ENCODE measurements at places on chromosomes 13 and 19.

GRCh38 chr19:10911579-10912363 lies 16.7 kb downstream of the YIPF2 start:
- DNase-seq, result no peak

DNA sequence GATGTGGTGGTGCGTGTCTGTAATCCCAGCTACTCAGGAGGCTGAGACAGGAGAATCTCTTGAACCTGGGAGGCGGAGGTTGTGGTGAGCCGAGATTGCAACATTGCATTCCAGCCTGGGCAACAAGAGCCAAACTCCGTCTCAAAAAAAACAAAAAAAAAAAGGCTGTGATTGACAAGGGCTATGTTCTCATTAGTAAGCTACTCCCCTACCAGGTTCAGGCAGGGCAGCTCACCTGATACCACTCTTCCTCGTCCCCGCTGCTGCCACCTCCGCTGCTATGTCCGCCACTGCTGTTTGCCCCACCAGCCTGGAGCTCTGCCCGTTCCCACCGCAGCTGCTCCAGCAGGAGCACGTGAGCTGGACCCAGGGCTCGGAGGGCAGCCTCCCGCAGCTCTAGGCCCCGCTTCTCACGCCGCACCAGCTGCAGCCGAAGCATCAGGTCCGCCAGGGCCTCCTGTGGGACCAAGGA lies 9.4 kb downstream of the USHBP1 start:
- DNase-seq, result no peak

DNA sequence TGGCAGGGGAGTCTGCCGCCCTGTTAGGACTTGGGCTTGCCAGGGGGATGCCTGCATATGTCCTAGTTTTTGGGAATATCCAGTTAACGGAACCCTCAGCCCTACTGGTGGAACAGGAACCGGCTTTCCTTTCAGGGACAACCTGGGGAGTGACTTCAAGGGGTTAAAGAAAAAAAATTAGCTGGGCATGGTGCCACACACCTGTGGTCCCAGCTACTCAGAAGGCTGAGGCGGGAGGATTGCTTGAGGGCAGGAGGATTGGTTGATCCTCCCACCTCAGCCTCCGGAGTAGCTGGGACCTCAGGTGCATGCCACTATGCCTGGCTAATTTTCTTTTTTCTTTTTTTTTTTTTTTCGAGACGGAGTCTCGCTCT lies 22.5 kb downstream of the LDLR start:
- no peak for DNase-seq

DNA sequence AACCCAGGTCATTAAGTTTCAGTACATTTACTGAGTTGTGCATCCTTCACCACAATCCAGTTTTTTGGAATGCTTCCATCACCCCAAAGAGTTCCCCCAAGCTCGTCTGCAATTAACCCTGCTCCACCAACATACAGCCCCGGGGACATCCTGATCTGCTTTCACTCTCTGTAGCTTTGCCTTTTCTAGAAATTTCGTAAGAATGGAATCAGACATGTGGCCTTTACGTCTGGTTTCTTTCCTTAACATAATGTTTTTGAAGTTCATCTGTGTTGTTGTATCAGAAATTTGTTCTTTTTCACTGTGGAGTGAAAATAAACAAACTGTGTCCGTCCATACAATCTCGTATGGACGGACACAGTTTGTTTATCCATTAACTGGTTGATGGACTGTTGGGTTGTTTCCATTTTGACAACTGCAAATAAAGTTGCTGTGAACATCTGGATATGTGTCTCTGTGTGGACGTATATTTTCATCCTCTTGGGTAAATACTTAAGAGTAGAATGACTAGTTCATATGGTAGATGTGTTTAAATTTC lies 2.9 kb downstream of the KLHL26 start:
- no peak for DNase-seq

- DNase-seq, result no peak
These were observed 2.5 kb downstream of the LCP1 start for GRCh38 chr13:46179491-46179908.

DNA sequence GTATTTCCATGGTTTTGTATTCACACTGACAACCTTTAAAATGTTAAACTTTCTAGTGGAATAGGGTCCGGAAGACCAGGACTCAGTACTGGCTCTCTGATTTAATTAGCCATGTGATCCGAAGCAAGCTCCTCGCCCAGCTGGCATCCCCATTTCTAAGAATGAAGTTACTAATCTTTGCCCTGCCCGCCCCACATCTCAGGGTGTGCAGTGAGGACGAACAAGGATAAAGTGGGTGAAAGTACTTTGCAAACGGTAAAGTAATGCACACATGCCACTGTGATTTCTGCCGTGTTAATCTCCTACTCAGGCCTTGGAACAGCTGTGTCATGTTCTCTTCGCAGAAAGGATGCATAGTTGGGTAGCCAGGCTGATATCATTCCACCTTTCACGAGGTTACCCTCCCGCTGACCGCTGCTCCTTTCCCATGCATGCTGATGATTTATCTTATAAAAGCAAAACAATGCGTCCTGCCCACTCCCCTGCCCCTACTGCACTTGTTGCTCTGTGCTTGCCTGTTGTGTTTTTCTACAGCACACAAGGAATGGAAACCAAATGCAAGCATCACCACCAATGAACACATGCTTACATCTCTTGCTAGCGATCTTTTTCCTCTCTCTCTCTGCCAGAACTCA lies 539.0 kb downstream of the EFNB2 start:
- no peak for DNase-seq

DNA sequence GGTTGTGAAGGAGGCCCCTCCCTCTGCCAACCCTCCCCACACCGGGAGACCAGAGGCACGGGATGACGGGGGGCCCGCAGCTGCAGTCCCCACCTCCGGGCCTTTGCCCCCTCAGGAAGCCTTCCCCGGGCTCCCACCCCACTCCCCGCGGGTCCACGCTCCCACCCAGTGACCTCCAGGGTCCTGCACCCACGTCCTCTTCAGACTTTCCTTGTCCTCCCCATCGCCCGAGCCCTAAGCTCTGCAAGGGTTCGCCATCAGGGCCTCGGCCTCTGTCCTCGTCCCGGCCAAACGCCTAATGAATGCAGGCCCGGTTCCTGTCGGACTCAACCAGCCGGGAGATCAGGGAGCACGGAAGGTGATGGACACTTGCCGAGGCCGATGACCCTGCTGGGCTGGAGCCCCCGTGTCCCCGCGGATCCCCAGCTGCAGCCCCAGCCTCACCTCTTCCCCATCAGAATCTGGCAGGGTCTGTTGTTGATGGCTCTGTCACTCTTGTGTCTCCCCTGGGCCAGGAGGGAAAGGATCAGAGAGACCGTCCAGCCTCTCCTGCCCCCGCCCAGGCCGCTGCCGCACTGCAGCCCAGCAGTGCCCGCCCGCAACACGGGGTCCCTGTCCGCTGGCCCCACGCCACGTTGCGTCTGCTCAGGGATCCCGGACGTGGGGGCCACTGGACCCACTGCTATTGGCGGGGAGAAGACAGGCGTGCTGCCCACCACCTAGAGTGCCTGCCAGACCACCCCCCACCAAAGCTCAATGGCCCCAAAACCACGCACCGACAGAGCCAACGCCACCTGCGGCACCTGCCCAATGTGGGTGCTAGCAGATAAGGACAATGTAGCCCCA lies 5.7 kb downstream of the ATP8B3 start:
- DNase-seq, result no peak

- no peak for DNase-seq
These were observed 57.4 kb upstream of the UBE2L5 start for GRCh38 chr13:30364876-30365275.

DNA sequence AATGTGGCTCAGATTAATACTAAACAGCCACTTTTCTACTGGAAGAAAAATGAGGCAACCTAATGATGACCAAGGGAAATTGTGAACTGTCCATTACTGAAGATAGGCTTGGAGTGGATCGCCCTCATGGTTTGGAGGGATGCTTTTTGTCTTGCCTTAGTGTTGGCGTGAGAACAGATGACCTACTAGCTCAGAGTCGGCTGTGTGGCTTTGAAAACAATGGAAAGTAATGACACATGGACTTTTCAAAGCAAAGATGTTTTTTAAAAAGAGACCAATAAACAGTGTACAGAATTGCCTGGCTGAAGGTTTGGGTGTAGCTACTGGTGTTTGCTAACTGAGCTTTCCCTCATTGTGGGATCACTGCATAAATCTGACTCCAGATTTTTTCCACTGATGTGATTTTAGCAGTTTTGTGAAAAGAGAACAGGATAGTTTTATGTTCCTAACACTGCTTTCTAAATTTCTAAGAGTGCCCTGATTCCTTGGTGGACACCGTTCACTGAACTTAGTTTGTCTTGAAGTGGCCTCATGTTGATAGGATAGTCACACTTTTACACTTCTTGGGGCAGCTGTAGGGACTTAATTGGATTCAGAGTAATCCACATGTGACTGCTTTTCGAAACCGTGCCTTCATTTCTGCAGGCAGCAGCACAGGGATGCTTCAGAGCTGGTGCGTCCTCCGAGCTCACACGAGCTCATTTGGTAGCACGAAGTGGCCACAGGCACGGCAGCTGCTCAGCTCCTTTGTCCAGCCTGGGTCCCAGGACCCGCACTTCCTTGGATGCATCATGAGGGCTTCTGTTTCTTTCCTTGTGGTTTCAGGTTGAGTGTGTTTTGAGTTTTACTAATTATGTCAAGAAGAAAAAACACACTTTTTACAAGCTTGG lies 4.3 kb downstream of the CEBPG start:
- no peak for DNase-seq

DNA sequence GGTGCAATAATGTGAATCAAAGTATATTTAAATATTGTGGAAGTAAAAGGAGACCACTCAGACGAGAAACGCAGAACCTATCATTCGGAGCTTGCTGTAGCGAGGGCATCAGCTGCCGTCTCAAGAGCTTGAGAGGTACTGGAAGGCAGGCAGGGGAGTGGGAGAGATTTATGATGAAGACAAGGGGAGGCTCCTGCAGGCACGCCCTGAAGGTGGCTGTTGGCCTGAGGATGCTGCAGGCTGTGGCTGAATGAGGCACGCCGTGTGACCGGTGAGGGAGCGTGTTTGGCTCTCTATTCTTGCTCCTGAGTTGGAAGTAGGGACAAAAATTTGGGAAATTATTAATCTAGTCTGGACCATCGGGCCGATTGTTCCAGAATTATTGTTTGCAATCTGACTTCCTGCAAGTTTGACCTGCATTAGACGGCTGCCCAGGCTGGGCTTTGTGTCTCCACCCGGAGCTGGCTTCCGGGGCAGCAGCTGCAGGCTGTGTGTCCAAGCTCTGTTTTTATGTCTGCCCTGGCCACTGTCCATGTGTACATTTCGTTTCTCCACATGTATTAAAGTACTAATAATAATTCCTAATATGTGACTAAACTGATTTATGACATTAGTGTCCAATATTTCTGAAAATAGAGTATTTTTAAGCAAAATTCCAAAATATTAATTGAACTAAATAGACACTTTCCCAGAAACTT lies 91.1 kb upstream of the ANKRD10 start:
- DNase-seq, result no peak

GRCh38 chr19:30492586-30493270 lies 120.5 kb downstream of the ZNF536 start:
- no peak for DNase-seq

GRCh38 chr13:22161871-22162270 lies 491.0 kb downstream of the FGF9 start:
- no peak for DNase-seq

GRCh38 chr19:11111117-11111770 lies 22.0 kb downstream of the LDLR start:
- DNase-seq, result no peak

DNA sequence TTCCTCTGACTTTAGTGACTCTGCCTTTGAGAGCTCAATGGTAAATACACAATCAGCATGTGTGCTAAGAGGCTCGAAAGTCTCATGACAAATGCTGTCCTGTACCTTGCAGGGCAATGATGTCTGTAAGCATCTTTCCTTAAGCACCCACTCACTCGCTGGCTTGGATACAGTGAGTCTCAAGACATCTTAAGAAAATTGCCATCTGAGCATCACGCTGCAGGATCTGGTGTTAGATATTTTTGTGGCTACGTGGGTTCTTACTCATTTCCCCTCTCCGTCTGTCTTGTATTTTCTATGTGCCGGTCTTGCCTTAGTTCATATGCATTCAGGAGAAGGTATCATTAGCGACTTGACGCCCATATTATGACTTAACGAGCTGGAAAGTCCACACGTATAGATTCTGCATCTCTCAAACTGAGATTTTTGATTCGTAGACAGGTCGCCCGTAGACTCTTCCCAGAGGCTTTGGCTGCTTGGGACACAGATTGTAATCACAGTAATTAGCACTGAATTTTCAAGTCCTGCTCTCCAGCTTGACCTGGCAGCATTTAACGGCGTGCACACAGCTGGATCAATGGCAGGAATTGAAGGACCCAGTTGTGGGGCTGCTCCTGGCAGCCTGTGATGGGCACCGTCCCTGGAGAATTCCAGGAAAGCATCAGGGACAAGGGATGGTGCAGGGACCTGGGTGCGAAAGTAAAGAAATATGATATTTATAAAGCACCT lies 231.2 kb downstream of the ZIC5 start:
- DNase-seq, result no peak

DNA sequence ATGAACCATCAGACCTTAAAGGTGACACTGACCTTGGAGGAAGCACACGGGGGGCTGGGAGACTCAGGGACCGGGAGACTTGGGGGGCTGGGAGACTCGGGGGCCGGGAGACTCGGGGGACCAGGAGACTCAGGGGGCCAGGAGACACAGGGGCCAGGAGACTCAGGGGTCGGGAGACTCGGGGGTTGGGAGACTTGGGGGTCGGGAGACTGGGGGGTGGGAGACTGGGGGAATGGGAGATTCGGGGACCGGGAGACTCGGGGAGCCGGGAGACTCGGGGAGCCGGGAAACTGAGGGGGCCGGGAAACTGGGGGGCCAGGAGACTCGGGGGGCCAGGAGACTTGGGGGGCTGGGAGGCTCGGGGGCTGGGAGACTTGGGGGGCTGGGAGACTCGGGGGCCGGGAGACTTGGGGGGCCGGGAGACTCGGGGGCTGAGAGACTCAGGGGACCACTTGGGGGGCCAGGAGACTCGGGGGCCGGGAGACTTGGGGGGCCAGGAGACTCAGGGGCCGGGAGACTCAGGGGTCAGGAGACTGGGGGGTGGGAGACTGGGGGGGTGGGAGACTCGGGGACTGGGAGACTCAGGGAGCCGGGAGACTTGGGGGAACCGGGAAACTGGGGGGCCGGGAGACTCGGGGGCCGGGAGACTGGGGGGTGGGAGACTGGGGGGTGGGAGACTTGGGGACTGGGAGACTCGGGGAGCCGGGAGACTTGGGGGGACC lies 62.9 kb downstream of the RASA3 start:
- no peak for DNase-seq

GRCh38 chr13:114130131-114130836 lies 2.1 kb downstream of the RASA3 start:
- DNase-seq, result no peak

Data from H54 (cell line).